Spleen (tissue), 13 donors: ENCODE measurements at places on chromosomes 5 and 9. TPM values are rescaled to one million over a fixed set of nuclear protein-coding genes. Genes with fewer than 3 reads are reported as not detected.

DNA sequence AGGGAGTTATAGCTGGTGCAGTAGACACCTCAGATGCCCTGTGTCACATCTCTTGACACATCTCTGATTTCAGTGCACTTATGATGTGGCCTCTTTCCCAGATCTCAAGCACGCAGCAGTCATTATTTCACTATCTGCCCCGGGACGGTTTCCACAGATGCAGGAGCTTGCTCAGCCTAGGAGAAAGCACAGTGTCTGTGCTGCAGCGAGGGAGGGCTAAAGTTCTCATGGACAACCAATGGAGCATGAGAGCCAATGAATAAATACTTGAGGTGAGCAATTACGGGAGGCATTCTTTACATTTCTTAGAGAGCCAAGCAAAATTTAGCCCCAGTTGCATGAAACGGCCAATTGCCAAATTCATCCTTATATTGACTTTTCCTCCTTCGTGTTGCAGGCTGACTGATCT, 7.4 kb upstream of the MOB3B start:
- H3K27ac ChIP-seq = no peak overlapping the region
- H3K4me1 ChIP-seq = peaks cover 37% of the 10 kb centered on the region
- H3K4me3 ChIP-seq = no peak overlapping the region
- H3K27me3 ChIP-seq = no peaks in the 10 kb centered on the region
- H3K36me3 ChIP-seq = no peaks in the 10 kb centered on the region

DNA sequence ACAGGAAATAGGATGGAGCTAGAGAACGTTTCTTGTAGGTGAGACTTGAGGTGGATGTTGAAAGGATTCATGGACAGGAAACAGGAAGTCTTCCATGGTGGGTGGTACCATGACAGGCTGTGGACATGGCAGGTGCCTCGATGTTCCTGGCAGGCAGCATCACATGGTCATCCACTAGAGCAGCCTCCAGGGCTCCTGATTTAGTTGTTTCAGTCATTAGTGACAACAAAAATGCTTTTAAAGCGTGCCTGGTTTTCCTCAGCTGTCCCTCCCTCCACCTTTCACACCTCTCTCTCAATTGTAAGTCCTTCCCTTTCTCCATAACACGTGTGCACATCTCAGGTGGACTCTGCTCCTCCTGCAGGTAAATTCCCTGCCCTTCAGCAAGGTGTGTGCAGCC, 25.2 kb upstream of the ASPN start:
- no peaks in the 10 kb centered on the region for H3K4me1 ChIP-seq
- no peak overlapping the region for H3K27ac ChIP-seq
- H3K4me3 ChIP-seq = no peak overlapping the region
- H3K36me3 ChIP-seq = no peaks in the 10 kb centered on the region

GRCh38 chr9:138007566-138007917, 130.0 kb downstream of the CACNA1B start:
- no peaks in the 10 kb centered on the region for H3K27me3 ChIP-seq
- H3K4me3 ChIP-seq = no peak overlapping the region
- H3K27ac ChIP-seq = no peak overlapping the region
- H3K4me1 ChIP-seq = no peaks in the 10 kb centered on the region

GRCh38 chr5:67203701-67204074, 7.1 kb upstream of the CD180 start:
- H3K4me3 ChIP-seq = no peak overlapping the region
- no peaks in the 10 kb centered on the region for H3K27me3 ChIP-seq
- H3K4me1 ChIP-seq = peaks cover 97% of the 10 kb centered on the region
- no peaks in the 10 kb centered on the region for H3K36me3 ChIP-seq

DNA sequence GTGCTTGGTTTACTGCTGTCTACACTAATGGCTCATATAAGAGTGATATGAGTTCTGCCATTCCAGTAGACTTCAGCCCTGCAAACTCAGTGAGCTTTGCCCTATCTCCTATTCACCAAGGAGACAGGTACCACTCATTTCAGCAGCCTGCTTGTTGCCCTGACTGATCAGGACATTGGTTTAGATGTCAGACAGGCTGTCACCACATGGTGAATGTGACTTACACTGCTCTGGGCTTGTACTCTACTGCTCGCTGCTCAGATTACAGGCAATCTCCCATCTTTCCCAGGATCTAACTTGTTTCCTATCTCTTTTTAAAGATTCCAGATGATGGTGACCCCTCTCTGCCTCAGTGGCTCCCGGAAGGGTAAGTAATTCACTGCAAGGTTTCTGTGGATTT, 123.3 kb upstream of the RUSC2 start:
- H3K36me3 ChIP-seq = no peaks in the 10 kb centered on the region
- no peaks in the 10 kb centered on the region for H3K27me3 ChIP-seq
- no peak overlapping the region for H3K4me3 ChIP-seq
- no peaks in the 10 kb centered on the region for H3K4me1 ChIP-seq
- DNase-seq = no peak

GRCh38 chr5:172086194-172086975, 79.9 kb upstream of the FBXW11 start:
- H3K4me1 ChIP-seq = no peaks in the 10 kb centered on the region
- DNase-seq = no peak
- no peak overlapping the region for H3K27ac ChIP-seq
- peaks cover 92% of the 10 kb centered on the region for H3K36me3 ChIP-seq
- H3K27me3 ChIP-seq = no peaks in the 10 kb centered on the region

Gene KIF27
- total RNA-seq = 5.1 TPM
